ENCODE measurements at places on chromosomes 6 and 20. TPM values are rescaled to one million over a fixed set of nuclear protein-coding genes. Genes with fewer than 3 reads are reported as not detected.

The FOXA2 gene
- 62.0 TPM for total RNA-seq

DNA sequence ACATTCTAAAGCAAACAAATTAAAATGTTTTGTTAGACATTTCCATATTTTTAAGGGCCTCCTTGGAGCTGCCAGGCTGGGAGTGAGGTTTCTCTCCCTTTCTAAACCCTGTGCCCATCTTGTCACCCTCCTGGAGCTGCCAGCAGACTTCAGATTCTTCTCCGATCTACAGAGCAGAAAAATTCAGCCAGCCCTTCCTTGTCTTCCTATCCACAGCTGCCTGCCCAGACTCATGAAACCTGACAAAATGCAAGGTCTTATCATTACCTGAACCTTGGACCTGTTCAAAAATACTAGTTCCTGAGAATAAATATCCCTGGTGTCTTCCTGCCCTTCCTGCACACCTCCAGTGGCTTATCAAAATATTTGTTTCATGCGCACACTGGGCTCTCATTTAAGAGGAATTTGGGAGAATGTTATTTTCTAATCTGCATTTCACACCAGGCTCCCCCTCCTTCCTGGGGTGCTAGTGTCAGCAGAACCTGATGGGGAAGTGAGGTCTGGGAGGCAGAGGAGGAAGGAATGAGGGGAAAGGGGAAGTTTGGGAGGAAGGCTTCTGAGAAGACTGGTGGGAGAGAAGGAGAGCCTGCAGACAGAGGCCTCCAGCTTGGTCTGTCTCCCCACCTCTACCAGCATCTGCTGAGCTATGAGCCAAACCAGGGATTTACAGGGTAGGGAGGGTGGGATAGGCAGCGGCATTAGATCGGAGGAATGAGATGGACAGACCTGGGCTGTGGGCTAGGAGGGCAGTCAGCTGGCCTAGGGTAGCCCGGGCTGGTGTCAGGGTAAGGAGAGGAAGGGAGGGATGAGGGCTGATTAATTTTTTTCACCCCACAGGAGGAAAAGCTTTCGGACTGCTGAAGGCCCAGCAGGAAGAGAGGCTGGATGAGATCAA, at the start of gene AIF1:
Gene AIF1, plus strand, starts transcription at position 551 of the 895 bp plus-strand sequence. Its CDS starts 96 bp downstream, at position 647.
- DNase-seq, result no peak

The UBE2C gene
- 12.2 TPM for total RNA-seq

The PSORS1C1 gene
- 5.2 TPM for total RNA-seq

The CCDC28A gene
- total RNA-seq, result 2.3 TPM

GRCh38 chr20:1275919-1276318, 9.8 kb downstream of the SNPH start:
- no peak for DNase-seq

GRCh38 chr6:154786144-154786868, 53.1 kb downstream of the SCAF8 start:
- no peak for DNase-seq

The PNPLA1 gene
- total RNA-seq, result not detected

The CUTA gene
- total RNA-seq, result 103 TPM

DNA sequence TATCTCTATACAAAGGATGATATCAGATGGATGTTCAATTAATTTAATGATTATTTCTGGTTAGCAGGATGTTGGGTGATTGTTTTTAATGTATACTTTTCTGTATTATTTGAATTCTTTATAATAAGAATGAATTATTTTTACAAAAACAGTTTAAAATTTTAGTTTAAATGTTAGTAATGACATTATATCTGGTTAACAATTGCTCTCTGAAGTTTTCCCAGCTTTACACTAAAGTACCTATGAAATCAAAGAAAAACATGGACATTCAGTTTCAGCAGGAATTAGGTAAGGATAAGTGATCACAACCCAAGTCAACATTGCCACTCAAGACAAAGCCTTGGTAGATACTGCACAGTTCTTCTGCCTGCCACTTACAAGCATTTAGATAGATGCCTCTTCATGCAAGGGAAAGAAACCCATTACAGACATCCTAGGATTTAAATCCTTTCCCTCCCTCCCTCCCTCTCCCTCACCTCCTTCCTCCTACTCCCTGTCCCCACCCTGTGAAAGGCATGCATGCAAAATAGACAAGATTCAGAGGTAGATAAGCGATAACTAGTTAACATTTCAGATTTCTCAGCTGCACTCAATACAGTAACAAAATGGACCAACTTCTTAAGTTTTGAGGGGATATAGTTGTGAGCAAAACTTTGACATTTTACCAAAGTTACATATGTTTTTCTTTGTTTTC, 143.8 kb downstream of the STXBP5 start:
- no peak for DNase-seq

The PTPRT gene
- not detected for total RNA-seq

DNA sequence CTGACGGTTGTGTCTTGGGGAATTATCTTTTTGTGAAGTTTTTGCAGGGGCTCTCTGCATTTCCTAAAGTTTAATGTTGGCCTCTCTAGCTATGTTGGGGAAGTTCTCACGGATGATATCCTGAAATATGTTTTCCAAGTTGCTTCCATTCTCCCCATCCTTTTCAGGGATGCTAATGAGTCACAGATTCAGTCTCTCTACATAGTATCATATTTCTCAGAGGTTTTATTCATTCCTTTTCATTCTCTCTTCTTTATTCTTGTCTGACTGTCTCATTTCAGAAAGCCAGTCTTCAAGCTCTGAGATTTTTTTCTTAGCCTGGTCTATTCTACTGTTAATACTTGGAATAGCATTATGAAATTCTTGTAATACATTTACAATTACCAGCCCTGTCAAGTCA, 61.3 kb downstream of the UNC5CL start:
- no peak for DNase-seq

DNA sequence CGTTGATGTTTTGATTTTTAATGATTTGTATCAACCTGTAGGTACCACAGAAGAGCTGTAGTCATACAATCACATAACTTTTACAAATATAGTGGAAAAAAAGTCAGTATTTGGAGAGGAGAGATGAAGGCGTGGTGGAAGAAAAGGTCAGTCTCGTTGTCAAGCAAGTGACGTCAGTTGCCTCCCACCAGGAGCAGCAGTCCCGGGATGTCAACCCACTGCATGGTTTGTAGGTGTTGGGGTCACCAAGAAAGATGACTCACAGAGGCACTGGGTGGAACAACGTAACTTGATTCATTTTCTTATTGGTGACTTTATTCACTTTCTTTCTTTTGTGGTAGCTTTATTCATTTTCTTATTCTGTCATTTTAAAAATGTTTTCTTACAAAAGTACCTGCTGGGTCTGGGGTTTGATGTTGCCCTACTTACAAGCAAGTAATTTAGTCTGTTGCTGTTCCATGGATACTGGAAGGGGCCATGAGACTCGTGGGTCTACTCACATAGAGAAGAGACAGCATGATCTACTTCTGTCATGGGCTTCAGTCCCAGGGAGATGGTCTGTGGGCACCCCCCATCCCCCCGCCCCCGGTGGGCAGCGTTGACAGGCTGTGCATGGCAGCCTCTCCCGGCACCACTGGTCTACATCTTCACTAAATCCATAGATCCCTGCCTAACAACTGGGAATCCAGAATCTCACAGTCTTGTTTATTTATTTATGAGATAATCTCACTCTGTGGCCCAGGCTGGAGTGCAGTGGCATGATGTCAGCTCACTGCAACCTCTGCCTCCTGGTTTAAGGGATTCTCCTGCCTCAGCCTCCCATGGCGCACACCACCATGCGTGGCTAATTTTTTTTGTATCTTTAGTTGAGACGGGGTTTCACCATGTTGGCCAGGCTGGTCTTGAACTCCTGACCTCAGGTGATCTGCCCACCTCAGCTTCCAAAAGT, 36.4 kb upstream of the SYNJ2 start:
- no peak for DNase-seq
